Suprapubic skin (tissue), 4 donors: ENCODE measurements at places on chromosomes 12 and 14.

DNA sequence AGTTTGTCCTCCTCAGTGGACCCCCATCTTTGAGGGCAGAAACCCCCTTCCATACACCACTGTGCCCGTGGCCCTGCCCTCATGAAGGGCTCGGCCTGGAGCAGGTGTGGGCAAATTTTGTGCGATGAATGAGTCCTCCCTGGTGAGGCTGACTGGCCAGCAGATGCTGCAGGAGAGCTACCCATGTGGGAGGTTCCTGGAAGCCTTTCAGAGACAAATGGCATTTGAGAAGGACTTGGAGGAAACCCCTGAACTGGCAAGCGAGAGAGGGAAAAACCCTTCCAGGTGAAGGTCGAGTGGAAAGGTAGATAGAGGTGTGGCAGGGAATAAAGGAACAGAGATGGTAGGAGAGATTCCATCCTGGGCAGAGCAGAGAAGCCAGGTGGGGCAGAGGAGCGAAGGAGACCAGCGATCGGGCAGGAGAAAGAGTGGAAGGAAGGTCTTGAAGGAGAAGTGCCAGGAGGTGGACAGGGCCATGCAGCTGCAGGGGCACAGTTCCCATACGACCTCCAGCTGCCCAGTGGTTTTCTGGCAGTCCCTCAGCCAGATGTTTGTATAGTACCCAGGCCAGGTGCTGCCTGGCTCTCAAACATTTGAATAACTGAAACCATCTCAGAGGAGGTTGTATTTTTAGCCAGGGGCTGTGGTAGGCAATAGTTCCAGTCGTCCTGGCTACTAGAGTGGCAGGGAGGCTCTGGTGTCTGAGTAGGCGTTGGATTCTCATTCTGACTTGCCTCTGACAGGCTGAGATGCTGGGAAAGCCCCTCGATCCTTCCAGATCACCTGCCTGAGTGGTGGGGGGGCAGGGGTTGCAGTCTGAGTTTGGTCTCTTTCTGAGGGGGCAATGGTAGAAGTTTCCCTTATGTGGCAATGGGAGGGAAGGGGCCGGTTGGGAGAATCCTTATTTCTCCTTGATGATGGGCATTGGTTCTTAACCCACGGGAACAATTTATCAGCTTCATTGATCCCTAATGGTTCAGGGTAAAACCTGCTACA, 40.1 kb downstream of the FBXL14 start:
- DNase-seq = peak; percentile 55

DNA sequence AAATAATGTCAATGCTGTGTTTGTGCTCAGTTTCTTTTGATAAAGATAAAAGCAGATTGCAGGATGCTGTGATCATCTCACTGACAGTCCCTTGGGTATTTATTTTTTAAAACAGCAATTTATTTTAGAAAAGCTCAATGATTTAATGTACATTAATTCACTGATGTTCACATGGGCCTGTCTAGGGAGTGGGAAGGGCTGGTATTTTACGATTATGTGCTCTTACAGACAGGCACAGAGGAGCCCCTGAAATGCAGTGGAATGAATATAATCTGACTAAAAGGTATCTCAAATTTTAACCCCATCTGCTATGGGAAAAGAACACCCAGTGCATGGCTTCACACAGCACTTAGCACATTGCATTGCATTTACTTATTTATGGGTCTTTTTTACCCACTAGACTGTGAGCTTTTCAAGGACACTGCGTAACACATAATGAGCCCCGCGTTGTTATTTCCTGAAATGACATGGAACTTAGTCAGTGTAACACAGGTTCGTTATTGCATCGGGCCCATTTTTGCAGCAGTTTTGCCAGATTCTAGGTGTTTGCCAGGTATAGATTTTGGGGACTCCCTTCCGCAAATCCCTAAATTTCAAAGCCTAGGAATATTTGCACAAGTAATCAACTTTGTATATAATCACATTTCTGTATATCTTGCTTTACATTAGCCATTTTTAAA, 425.3 kb upstream of the FBXO33 start:
- no peak for DNase-seq

DNA sequence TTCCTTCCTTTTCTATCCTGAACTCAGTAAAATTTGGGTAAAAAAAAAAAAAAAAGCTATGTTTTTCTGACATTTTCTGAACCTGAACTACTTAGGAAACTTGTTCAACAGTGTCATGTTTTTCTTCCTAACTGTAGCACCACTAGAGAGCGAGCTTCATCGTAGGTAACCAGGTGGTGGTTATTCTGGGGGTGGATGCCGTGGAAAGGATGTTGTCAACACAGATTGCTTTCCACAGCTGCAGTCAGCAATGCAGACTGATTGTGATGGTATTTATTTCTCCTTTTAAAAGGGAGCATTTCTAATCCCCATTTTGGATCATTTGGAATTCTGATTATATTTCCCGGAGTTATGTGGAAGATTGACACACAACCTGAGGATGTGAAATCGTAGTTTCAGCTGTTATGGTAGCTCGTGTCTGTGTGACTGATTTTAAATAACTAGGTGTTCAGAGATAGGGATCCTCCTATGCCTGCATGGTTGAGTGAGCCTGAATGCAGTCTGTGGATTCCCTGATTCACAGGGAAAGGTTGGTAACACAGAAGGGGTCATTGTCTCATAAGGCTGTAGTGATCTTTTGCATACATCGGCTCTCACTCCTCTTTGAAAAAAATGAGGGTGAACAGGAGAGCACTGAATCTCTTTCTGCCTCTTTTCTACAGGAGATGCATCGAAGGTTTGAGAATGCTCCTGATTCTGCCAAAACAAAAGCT, 113.2 kb downstream of the ERC1 start:
- DNase-seq = no peak

GRCh38 chr14:34843011-34843554, 32.1 kb downstream of the BAZ1A start:
- DNase-seq = no peak

DNA sequence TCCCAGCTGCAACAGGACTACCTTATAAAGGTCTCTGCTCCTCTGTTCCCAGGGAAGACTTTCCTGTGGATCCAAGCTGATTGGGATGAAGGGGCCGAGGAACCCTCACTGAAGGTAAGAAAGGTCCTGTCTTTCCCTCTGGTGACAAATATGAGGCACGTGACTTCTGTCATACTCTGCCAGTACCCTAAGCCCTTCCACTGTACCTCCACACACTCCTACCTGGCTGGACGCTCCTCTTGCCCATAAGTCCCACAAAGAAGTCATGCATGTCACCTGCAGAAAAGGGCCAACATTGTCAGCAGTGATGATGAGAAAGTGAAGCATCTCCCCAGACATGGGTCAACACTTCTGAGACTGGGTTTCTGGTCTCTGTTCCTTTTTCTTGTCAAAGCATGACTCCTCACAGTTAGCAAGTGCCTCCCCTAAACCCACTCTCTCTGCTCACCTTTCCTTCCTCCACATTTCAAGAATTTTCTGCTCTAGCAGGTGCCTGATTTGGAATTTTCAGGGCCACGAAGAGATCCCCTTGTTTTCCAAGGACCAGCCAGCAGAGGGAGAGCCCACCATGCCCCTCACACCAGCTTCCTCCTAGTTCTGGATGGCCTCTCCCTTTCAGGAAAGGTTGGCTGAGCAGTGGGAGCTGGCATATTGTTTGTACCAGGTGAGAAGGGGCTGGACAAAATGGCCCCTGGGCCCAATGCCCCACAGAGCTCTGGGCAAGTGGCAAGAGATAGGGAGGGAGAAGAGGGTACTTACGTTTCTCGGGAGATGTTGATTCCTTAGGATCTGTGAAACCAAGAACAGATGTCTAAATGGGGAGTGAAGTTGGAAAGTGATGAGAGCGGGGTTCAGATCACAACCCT, 3.5 kb downstream of the TAC3 start:
- no peak for DNase-seq

- no peak for DNase-seq
Observed at GRCh38 chr12:113203852-113204760, 17.2 kb upstream of the TPCN1 start.

GRCh38 chr12:100741084-100741711, 53.4 kb upstream of the ANO4 start:
- DNase-seq = no peak

- DNase-seq = no peak
Observed at GRCh38 chr14:58663494-58664111, 25.8 kb downstream of the DACT1 start.

DNA sequence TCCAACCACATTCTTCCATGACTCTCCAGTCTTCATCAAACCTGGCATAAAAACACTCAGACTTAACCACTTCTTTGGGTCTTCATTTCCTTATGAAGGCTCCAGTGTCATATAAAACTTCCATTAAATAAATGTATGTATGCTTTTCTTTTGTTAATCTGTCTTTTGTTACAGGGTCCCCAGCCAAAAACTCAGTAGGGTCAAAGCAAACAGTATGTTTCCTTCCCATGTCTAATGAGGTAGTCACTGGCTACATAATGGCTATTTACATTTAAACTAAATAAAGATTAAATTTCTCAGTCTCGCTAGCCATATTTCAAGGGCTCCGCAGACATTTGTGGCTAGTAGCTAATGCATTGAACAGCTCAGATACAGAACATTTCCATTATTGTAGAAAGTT, 40.1 kb upstream of the STAB2 start:
- no peak for DNase-seq

- peak; percentile 51 for DNase-seq
Observed at GRCh38 chr14:67409461-67409860, 2.5 kb downstream of the PLEK2 start.

- DNase-seq = no peak
Observed at GRCh38 chr12:122830517-122831214, 4.6 kb upstream of the HIP1R start.

DNA sequence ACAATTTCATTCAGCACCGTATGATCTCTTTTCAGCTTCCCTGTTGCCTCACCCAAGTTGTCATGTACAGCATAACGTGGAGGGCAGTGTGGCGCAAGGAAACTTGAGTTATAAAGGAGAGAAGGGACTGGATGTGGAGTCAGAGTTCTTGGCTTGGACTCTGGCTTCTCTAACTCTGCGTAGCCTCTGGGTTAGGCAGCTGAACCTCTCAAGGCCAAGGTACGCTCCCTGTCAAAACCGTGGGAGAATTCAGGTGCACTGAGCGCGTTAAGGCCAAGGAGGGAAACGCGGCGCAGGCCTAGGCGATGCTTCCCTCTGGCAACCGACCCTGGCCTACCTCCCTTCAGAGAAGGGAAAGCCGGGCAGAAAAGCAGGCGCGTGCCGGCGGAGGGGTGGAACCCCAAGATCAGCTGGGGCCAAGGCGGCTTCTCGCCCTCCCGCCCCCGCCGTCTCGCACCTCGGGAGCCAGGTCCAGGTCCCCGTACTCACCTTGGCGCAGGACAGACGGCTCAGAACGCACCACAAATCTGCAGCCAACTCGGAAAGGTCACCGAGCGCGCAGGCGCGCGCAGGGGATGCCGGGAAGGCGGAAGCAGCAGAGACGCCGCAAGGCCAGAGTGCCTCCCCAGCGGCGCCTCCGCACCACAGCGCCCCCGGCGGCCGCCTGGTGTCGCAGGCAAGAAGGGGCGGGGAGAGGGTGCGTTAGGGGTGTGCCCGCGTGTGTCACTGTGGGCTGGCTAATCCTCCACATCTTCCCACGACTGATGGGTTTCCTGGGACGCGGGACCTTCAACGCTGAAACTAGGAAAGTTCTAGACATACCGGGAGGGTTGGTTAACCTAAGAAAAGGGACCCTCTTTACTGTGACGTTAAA, 7.0 kb upstream of the TDRD9 start:
- DNase-seq = peak; percentile 92

- DNase-seq = no peak
Observed at GRCh38 chr14:104638927-104639450, 34.4 kb upstream of the TMEM179 start.

- DNase-seq = no peak
Observed at GRCh38 chr12:43965899-43966298, 130.0 kb downstream of the TMEM117 start.

GRCh38 chr12:6316921-6317692, 6.6 kb downstream of the PLEKHG6 start:
- DNase-seq = no peak

GRCh38 chr12:22738945-22739344, 114.0 kb downstream of the ETNK1 start:
- DNase-seq = no peak

DNA sequence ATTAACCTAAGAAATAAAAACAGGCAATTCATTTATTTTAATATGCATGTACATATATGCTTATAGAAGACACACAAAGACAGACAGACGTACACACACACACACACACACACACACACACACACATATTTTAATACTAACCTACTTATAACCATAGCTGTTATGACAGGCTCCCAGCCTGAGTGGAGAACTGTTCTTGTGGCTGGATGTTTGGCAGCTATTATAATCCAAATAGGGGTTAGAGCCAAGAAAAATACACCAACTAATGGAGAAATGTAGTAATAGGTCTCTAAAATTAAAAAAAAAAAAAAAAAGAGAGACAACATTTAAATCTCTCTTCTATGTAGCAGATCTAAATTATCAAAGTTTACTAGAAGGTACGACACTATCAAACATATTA, 91.8 kb downstream of the SLC41A2 start:
- no peak for DNase-seq

DNA sequence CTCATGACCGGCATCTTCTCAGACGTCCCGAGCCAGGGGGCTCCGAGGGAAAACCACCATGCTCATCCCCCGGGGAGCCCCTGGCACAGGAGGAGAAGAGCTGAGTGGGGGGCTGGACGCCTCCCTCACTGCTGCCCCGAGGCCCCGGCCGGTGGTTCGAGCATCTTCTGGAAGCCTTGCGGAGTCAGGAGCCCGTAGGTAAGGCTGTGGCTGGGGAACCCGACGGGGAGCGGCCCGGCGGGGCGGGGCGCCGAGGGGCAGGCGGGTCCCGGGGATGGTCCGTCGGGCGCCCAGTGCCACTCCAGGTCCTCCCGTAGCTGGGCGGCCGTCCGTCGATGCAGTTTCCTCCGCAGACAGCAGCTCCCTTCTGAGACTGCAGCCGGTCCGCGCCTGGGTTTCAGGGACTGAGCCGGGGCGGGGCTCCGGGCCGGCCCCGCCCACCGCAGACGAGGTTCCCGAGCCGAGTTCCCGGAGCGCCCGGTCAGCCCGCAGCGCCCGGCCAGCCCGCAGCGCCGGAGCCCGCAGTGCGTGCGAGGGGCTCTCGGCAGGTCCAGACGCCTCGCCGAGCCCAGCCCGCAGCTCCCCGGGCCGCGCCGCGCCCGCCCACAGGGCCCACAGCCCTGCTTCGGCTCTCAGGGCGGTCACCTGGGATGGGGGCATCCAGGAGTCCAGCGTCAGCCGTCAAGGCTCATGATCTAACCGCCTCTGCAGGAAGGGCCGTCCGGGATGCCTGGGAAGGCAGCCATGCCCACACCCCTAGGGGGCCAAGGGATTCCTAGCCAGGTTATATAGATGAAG, at the start of gene PGF:
Gene PGF (minus strand): TSS at position 369 of the 798 bp plus-strand sequence. CDS start 355 bp downstream, at position 14.
- DNase-seq = no peak

- no peak for DNase-seq
Observed at GRCh38 chr12:13719986-13720385, 261.4 kb downstream of the GRIN2B start.

GRCh38 chr12:46608431-46609272, 217.1 kb downstream of the SLC38A4 start:
- no peak for DNase-seq

GRCh38 chr12:97335115-97335514, 127.5 kb upstream of the RMST start:
- no peak for DNase-seq

- DNase-seq = no peak
Observed at GRCh38 chr12:103846415-103846814, 5.4 kb upstream of the NT5DC3 start.

- DNase-seq = peak; percentile 82
Observed at GRCh38 chr14:100547633-100548294, 39.5 kb downstream of the BEGAIN start.
